ENCODE measurements at places on chromosomes 3 and 15.
A peak's percentile ranks its signal among the peaks of the same experiment; 100 is the strongest.

DNA sequence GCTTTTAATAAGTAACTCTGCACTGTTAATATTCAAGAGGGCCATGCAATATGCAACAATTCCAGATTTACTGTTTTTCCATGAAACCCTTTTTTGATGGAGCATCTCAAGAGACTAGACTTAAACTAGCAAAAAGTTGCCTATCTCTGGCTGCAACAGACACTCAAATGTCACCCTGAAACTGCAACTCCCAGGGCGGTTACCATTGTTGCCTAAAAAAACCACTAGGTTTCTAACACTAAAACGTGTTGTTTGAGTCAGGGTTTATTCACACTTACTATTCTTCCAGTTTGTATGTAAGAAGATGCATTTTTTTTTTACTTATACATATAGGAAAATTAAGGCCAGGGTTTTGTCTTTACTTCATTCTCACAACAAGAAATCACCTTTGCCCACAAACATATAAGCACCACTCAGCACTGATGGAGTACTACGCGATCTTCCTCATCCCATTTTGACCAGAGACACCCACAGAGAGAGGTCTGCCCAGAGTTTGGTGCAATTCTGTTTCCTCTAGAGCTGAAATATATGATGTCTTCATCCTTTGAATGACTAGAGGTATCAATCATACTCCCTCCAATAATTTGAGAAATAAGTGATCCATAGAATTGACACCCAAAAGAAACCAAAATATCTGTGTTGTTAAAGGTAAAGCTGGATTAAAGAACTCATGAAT lies 124.0 kb upstream of the SNTN start:
- no peak for DNase-seq

DNA sequence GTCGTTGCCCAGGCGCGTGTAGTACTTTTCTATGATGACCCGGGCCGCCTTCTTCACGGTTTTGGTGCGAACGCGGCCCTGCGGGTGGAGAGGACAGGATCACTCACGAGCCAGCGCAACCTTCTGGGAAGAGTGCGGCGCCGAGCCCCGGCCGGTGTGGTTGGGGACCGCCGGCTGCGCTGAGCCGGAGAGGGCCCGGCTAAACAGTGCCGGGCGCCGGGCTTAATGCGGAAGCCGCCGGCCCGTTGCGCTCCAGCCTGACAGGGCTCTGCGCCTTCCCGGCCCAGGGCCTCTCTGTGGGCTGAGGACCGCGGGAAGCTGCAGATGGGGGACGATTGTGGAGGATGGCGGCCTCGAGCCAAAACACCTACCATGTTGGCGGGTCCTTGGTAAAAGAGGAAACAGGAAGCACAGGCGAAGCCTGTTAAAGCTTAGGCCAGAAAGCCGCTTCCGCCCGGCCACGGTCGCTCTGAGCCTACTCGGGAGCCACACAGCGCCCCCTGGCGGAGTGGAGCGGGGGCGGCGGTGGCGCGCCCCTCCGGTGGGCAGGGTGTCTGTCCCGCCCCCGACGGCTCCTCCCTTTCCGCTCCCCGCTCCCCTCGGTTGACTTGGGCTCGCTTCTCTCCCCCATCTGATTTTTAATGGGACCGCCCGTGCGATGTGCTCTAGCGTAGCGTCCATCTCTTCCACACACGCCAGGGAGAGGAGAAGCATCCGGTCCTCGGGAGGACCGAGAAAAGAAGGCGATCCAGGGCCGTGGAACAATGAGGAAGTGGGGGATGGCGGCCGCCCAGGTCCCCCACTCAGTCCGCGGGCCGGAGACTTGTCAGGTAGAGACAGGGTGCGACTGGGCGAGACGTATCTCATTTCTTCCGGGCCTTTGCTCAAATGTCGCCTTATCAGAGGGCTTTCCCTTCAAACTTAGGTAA lies at the start of gene RPS17:
Gene RPS17, minus strand, starts transcription at position 403 of the 929 bp plus-strand sequence. Its CDS starts 29 bp downstream, at position 374.
- DNase-seq: peak; percentile 91

DNA sequence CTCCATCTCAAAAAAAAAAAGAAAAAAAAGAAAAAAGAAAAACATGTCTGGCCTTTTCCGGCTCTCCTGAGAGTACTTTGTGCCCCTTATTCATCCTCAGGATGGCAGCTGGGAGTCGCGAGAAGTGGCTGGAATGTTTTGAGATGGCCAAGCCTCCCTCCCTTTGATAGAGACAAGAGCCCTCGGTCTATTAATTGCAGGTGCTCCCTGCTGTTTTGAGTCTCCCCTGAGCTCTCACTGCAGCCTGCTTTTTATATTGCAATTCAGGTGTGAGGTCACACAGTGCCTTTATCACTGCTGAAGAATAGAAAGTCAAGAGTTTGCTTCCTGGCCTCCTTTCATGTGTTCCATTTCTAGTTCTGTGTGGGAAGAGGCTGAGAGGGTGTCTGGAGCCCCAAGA lies 10.9 kb downstream of the CA12 start:
- DNase-seq: no peak

GRCh38 chr15:43440721-43441281 lies 52.2 kb downstream of the TP53BP1 start:
- DNase-seq: peak; percentile 97

Measured in GM04504 (cell line).